ENCODE measurements at places on chromosomes 12 and 14. TPM values are rescaled to one million over a fixed set of nuclear protein-coding genes. Genes with fewer than 3 reads are reported as not detected.
A peak's percentile ranks its signal among the peaks of the same experiment; 100 is the strongest.

GRCh38 chr12:1591034-1591433, 3.3 kb downstream of the FBXL14 start:
- no peak for DNase-seq

DNA sequence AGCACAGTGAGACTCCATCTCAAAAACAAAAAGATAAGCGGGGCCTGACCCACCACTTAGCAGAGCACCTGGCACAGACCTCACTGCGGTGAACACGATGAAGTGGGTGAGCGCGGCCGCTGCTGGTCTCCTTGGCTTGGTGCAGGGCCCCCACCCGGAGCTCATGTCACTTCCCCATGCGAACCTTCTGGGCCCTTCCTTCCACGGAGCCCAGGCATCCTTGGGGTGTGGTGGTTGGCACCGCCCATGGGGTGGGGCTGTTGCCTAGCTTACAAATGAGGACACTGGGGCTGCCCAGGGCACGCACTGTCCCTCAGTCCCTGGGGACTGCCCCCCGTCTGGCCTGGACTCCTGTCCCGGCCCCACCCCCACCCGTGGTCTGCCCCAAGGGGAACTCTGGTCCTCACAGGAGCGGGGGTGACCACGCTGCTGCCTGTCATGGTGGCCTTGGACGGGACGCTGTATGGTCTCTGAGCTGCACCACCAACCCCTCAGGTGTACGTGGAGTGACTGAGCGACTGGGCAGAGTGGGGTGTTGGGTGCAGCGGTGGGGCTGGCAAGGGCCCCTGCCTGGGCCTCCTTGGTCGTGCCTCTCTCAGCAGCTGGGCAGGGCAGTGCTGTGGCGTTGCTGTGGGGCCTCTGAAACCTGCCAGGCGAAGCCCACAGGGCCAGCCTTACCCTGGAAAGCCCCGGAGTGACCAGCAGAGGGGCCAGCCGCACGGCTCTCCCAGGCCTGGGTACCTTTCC, 15.3 kb downstream of the FBRSL1 start:
- no peak for DNase-seq

GRCh38 chr12:40000884-40001283, 105.0 kb downstream of the SLC2A13 start:
- no peak for DNase-seq

- DNase-seq = no peak
Measured at GRCh38 chr14:21521501-21521900, 4.6 kb downstream of the SALL2 start.

DNA sequence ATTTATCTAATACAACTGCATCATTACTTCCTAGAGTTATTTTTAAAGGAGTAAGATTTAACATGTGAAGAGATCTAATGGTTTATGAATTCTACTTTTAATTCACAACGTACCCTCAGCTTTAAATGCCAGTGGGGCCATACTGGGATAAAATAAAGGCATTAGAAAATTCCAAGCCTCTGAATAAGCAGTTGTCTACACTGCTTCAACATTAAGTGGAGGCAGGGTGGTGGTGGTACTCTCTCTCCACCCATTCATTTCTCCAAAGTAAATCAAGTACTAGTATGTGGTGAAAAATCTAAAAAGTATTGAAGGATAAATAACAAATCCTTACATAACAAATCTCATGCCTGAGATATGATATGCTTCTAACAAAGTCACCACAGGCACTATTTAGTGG, 52.4 kb downstream of the FERMT2 start:
- DNase-seq = no peak

DNA sequence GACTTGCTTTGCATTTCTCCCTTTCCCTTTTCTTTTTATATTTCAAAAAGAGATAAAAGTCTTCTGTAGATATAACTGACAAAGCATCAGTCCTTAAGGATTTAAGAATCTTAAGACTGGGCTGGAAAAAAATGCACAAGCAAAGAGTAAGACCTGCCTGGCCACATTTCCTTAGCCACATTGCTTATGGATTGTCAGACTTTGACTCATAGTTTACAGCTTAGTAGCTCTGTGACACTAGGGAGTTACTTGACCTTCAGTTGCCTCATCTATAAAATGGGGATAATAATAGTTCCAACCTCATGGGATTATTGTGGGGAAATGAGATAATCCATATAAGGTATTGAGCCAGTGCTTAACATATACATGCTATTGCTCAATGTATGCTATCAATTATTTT, 66.4 kb upstream of the STK38L start:
- DNase-seq = no peak

- no peak for DNase-seq
Measured at GRCh38 chr14:80844872-80845271, 96.7 kb downstream of the CEP128 start.

DNA sequence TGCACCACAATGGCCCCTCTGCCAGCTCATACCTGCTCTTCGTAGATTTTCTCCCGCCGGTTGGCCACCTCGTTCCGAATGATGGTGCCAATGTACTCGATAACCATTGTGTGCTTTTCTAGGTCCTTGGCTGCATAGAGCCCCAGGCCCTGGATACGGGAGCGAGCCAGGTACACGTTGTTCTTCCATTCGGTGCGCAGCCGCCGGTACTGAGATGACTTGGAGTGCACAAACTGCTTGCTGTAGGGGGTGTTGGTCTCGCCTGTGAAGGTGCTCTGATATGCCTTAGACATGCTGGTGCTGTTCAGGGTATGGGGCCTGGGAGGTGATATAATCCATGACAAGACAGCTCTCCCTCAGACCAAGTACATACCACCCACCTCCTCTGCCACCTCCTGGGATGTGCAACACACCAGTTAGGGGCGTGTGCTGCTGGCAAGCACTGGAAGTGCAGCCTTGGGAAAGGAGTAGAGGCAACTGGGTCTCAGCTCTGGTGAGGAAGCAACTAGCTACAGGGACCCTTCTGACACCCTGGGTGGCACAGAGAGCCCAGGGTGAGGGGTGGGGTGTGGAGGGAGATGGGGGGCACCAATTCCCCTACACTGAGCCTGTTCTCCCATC, 4.1 kb upstream of the PRKAG1 start:
- no peak for DNase-seq

GRCh38 chr14:80266930-80267329, 55.6 kb upstream of the DIO2 start:
- DNase-seq = no peak

DNA sequence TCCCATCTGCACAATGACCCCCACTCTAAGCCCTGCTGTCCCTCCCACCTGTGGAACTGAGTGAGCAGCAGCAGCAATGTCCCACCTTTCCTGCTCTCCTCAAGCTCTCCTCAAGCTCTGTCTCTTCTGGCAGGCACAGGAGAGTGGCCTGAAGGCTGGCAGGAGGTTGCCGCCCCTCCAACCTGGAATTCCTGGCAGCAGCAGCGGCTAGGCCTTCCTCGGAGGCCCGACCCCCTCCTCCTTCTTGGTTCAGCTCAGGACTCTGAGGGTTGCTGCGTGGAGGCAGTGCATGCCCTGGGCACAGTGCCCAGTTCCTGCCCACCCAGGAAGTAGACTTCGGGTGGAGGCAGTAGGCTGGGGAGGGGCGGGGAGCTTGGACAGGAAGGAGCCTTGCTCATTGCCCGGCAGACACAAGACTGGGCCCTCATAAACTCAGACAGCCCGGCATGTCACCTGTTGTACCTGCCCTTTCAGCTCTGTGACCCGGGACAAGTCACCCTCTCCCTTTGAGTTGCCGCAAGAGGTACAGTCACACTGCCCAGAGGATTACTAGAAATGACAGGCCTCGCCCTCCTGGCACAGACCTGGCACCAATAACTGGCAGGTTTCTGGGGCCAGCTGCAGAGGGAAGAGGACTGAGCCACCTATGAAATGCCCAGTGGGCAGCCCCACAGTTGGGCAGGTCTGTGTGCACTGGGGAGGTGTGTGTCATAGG, 2.1 kb upstream of the SERPINA1 start:
- peak; percentile 96 for DNase-seq

DNA sequence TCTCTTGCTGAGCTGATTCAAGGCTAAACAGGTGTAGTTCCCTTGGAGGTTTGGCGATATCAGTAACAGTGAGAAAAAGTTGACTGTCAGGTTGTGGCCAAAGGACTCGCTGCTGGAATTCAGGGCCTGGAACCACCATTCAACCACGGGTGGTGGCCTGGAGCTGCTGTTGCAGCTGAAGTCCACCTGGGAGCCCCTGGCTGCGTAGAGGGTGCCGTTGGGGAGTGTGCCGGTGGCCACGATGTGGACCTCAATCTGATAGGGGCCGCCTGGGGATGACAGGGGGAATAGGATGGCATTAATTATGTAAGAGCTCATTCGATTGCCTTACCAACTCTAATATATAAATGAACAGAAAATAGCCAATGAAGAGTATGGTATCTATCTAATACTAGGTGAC, 21.2 kb upstream of the WSB2 start:
- no peak for DNase-seq

DNA sequence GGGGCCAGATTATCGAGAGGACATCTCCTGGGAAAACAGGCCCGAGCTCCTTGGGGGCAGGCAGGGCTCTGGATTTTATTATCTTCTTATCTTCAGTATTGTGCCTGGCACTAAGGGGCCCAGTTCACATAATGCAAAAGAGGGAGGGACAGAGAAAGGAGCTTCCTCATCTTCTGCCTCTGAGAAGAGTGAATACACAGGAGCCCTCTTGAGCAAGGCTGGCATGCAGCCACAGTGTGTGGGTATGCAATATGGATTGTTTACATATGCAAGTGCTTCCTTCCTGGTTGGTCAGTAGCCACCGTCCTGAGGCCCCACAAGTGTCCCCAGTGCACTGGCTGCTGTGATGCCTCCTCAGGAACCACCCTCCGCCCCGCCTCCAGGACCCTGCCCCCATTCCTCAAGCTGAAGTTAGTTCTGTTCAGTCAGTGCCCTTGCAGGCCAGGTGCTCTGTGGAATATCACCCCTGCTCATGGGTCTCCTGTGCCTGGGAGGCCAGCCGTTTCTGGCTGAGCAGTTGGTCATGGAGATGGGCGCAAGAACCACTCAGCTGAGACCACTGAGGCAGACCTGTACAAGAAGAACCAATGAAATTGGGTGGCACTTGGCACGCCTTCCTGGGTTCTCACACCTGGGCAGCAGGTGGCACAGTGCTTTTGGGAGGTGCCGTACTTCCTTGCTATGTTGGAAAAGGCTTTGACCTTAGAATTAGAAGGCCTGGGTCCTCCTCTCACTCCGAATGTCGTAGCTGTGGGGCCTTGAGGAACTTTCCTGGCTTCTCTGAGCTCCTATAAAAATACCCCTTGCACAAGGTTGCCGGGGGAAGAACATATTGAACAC, 35.1 kb upstream of the ACTN1 start:
- DNase-seq = peak; percentile 94

DNA sequence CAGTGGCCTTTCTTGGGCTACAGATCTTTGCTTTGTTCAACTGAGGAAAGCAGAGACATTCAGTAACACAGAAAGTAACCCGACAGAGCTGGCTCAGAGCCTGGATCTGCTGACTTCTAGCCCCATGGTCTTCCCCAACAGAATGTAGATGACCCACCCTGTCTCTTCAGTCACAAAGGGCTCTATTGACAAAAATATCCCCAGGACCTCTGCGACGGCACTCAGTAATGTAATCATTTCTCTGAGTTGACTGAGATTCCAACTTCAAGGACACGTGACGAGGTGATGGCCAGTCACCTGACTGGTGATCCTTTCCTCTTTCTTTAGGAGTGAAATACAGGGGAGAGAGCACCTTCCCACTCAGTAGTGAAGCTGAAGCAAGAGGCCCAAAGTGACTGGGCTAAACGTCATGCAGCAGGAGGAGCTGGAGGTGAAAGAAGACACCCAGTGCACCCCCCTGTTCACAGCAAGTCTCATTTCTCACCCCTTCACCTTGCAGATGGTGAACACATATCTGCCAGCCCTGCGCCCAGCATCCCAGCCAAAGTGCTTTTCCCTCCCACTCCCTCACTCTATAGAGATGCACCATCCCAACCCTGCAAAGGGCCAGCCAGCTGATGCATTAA, 179.2 kb upstream of the EGLN3 start:
- no peak for DNase-seq

DNA sequence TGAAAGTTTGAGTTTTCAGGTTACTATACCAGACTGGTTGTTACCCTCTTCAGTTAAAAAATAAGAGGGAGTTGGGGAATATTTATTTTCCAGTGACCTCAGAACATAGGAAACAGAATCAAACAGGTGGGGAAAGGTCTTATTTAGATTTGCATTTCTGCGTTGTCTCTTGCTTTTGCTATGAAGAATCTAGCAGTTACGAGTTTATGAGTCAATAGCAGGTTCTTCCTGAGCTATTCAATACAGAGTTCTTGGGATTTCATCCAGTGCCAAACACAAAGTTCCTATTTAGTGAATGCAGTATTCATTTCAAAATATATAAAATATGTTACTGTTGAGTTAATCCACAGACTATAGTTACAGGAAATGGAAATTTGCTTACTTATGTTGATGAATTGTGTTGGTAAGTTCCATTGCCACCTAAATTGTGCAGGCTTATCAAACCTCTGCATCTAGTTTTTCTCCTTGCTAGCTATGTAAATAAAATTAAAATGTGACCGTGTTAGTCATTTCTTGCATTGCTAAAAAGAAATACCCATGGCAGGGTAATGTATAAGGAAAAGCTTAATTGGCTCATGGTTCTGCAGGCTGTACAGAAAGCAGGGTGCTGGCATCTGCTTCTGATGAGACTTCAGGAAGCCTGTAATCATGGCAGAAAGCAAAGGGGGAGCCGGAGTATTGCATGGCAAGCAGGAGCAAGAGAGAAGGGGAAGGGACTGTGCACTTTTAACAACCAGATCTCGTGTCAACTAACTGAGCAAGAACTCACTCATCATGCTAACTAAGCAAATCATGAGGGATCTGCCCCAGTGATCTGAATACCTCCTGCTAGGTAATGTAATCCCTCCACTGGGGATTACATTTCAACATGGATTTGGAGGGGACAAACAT, 110.2 kb downstream of the KTN1 start:
- no peak for DNase-seq

- no peak for DNase-seq
Measured at GRCh38 chr12:38328306-38328895, 11.8 kb downstream of the ALG10B start.

DNA sequence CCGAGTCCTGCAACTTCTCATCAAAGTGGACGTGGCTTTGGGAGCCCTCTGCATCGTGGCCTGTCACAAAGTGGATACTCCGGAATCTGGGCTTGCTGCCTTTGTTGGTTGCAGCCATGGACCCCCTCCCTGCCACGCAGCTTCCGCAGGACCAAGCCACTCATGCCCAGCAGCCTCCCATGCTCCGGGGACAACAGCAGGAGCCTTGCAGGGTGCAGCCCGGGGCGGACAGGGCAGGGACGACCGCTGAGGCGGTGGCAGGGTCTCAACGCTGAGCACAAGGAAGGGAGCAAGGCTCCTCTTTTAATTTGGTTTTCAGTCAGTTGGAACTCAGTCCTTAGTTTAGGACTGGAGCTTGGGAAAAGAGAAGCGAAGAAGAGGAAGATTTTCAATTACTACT, 12.1 kb upstream of the ADCY6 start:
- no peak for DNase-seq

- no peak for DNase-seq
Measured at GRCh38 chr14:98278800-98279199, 993.2 kb downstream of the BCL11B start.

GRCh38 chr12:109331301-109331952, 16.3 kb upstream of the MYO1H start:
- no peak for DNase-seq

Gene MYH6
- total RNA-seq = 170 TPM

Gene EDDM3A
- not detected for total RNA-seq

Gene CMA1
- 0.46 TPM for total RNA-seq

Gene SLC25A21
- 0.24 TPM for total RNA-seq

Gene RAD9B
- 0.65 TPM for total RNA-seq

Gene BRI3BP
- 3.4 TPM for total RNA-seq

Gene PLCZ1
- not detected for total RNA-seq

Gene PIGH
- 10.6 TPM for total RNA-seq

Gene PRKD1
- 4.3 TPM for total RNA-seq
